ENCODE measurements at places on chromosomes 4 and X.

DNA sequence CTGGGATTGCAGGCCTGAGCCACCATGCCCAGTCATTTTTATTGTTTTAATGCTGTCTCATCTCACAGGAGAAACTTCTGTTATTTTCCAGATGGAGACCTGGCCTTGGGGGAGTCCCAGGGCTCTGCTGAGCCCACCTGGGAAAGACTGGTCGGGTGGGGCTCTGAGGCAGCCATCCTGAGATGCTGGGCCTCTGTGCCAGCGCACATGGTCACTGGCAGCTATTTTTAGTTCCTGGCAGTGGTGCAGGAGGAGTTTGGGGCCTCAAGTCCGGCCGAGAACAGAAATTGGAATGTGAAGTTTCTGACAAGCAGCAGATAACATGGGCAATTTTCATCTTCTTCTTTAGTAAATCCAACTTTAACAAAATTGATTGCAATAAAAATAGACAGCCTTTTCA lies 44.5 kb downstream of the SORCS2 start:
- DNase-seq, result no peak

DNA sequence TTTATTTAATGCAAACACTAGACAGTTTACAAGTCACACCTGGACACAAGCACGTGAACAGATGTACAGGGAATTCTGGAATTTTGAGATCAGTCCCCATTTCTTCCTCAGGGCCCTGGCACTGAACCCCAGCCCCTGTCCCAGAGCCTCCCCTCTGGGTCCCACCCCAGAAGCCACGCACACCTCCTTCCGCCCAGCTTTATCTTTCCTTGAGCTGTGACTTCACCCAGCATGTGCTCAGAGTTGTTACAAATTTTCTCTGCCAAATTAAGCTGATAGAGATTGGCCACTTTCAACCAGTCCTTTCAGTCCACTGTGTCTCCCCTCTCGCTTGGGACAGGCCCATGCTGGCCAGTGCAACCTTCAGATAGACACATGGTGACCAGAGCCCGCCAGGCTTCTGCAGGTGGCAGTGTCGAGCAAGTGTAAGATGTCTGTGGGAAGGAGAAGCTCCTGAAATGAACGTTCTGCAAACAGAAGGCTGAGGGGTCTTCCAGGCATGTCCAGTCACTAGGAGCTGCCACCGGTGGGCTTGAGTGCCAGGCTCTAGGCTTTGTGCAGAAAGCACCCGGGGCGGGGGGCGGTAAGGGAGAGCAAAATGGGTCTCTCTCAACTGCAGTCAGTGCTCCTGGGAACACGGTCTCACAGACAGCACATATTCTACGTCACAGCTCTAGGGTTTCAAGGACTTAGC lies 73.3 kb downstream of the MTMR1 start:
- no peak for DNase-seq

- DNase-seq, result no peak
Observed at GRCh38 chrX:101462892-101463291, 22.4 kb upstream of the ARMCX4 start.

DNA sequence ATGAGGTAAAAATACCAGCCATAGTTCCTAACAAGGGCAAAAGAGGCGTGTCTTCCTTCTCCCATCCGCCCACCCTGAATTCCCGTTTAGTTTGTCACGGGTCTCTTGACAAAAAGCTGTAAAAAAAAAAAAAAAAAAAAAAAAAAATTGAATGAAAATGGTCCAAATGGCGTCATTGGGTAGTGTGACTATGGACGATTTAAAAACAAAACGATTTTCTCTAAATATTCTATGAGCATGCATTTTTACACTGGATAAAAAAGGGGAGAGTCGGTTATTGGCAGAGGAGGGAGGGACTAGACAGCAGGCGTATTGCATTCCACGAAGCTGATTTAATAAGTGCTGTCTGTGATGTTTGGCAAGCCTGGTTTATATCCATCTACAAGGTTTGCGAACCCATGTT lies at the start of gene FAM133A:
TSS of gene FAM133A (plus strand) at position 338 of the 403 bp plus-strand sequence. CDS start 35,214 bp downstream, outside the sequence.
- no peak for DNase-seq

GRCh38 chrX:136209016-136209738 lies 42.0 kb downstream of the MAP7D3 start:
- DNase-seq, result no peak

GRCh38 chrX:103464072-103464773 lies 55.1 kb downstream of the RAB40A start:
- DNase-seq, result no peak

- DNase-seq, result no peak
Observed at GRCh38 chr4:70734168-70734954, 12.6 kb downstream of the RUFY3 start.

GRCh38 chr4:88090898-88091297 lies 67.5 kb downstream of the ABCG2 start:
- no peak for DNase-seq

- no peak for DNase-seq
Observed at GRCh38 chrX:54758114-54759055, 39.7 kb downstream of the ITIH6 start.

DNA sequence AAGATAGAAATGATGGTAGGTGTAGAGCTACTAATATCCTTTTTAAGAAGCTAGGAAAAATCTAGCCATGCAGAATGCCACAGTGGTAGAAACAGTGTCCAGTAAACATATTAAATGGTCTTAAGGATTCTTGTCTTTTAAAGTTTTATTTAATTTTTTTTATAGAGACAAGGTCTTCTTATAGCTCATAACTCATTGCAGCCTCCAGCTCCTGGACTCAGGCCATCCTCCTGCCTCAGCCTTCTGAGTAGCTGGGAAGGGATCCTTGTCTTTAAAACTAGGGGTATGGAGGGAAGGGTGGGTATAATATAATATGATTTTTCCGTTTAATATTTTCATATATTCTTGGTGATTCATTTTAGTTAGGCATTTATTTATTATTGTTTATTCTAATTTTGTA lies 3.8 kb downstream of the TMEM165 start:
- no peak for DNase-seq

DNA sequence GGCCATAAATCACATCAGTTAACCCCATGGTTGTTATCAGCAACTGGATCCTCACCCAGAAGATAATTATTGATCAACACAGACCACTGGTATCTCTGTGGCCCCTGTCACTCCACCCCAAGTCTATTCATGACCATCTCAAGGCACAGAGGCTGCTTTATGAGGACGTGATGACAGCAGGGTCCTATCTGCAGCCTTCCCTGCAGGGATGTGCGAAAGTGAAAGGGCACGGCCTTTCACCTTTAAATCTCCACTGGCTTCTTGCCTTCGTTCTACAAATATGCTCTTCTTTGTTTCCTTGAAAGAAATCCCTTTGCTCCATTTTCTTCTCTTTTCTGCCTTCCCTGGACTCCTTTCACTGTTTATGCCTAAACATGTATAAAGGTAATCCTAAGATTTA lies 170.6 kb upstream of the EDNRA start:
- DNase-seq, result no peak

GRCh38 chrX:2712890-2713840 lies 22.1 kb downstream of the CD99 start:
- no peak for DNase-seq

DNA sequence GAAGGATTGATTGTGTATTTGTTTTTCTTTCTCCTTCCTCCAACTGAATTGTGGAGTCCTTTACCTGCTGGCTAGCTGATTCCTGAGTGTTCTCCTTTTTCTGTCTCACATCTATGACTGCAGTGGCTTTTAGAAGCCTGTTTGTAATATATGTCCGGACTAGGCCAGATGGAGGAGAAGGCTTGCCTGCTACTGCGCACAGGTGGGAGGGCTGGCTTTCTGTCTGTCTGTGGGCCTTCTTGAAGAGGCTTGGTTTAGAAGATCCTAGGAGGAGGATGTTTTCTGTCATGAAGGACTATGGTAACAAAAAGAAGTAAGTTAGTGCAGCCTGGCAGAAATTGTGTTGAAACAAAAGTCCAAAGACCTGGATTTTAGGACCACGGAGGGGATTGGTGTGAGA lies 8.5 kb downstream of the PPP1R3F start:
- no peak for DNase-seq

Data from esophagus squamous epithelium (tissue), 5 donors.